ENCODE measurements at places on chromosomes 6 and 20.

DNA sequence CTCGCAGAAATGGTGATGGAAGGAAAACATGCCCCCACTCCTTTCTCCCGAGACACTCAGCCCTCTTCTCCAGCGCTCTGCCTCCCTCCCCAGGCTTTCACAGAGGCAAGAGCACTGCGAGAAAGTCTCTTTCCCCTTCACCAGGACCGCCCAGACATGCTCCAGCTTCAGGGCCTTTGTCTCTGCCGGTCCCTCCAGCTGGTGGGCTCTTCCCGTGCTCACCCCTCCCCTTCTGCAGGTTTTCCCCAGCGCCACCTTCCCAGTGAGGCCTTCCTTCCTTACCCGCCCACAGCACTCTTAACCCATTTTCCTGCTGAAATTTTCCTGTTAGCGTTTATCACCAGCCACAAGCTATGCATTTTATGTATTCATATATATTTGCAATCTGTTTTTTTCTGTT is 86.2 kb downstream of the TFAP2C start:
- DNase-seq, result no peak

GRCh38 chr6:131629651-131630050 is 1.6 kb upstream of the MED23 start:
- no peak for DNase-seq

- DNase-seq, result no peak
These were observed 18.2 kb downstream of the SYNDIG1 start for GRCh38 chr20:24487648-24488047.

DNA sequence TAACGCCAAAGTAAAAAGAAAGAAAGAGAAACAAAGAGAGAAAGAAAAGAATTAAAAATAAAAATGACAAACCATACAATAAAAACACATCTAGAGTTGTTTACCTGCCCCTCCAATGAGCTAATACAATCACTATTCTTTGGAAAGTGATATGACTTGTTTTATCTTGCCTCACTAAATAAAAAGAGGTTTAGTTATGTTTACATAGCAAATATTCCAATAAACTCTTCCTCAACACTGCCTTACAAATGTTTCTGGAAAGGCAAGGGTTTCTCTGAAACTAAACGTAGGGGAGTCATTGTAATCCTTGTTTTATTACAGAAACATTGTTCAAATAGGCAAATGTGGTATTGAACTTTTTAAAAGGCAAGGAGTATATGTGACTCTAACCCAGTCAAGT is 396.2 kb downstream of the EPM2A start:
- no peak for DNase-seq

DNA sequence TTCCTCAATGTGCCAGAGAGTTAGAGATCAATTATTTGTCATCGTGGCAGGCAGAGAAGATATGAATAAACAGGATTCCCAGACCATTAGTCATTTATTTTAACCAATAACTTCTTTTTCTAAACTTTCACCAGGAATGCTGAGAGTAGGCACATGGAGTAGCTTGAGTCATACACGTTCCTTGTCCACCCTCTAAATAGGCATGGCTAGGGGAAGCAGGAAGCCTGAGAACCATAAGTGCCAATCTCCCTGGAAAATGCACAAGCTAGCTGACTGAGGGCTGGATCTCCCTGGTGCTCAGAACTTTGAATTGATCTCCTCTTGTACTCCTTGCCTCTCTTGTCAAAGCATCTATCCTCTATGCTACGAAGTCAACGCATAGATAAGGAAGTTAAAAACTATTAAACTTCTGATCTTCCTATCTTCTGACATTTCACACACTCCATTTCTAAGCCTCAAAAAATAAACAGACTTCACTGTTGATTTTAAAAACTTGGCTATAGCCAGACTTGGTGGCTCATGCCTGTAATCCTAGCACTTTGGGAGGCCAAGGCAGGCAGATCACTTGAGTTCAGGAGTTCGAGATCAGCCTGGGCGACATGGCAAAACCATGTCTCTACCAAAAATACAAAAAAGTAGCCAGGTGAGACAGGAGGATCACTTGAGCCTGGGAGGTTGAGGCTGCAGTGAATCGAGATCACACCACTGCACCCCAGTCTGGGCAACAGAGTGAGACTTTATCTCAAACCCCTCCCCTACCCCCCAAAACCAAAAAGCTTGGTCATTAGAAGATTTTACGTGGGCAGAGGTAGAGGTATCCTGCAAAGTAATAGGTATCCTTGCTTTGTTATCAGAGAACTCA is 11.8 kb downstream of the ADTRP start:
- DNase-seq, result no peak

DNA sequence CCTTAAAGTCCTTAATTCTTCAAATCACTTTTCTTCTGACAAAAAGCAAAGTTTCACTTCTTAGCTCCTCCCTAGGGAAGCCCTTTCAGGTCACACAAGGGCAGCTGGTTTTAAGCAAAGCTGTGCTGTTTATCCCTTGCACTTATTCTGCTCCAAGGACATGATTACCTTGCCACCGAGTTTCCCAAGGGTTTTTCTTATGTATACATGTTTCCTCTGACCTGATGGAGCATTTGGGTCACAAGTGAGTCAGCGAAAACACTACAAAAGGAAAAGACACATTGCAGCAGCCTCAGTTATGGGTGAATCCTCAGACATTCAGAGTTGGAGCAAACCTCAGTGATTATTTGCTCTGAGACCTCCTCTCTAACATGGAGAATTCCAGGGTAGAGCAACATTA is 26.6 kb upstream of the ILRUN start:
- DNase-seq, result no peak

- DNase-seq, result no peak
These were observed 24.0 kb downstream of the FYN start for GRCh38 chr6:111849298-111849697.

- no peak for DNase-seq
These were observed 35.3 kb upstream of the APCDD1L start for GRCh38 chr20:58550275-58551059.

DNA sequence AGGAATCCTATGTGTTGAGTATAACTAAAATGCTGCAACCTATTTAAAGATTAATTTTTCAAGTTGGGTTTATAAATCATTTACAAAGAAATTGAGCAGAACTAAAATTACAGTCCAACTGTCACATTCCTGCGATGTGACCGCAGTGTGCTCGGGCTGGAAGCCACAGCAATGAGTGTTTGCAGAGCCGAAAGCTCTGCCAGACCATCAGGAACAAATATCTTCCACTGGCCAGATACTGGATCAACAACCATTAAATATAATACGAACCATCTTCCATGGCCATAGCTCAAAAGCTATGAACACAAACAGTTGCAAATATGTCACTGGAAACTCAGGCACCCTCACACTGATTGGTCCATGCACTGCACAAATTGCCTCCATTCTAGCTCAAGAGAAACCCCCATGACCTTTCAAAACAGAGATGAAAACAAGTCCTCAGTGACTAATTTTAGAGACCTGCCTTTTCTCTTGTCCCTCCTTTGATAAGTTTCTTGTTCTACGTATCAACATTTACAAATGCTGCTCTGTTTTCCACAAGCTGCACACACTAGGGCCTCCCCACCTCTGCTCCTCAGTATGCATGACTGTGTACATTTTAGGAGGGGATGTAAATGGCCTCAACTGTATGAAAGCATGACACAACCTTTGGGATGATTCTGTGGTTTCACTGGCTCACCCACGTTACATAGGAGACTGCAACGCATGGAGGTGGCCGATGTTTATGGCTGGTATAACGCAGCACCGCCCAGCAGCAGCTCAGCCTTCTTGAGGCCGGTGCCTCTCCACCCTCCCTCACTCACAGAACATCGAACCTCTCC is 171.7 kb downstream of the WDR27 start:
- peak; percentile 81 for DNase-seq

DNA sequence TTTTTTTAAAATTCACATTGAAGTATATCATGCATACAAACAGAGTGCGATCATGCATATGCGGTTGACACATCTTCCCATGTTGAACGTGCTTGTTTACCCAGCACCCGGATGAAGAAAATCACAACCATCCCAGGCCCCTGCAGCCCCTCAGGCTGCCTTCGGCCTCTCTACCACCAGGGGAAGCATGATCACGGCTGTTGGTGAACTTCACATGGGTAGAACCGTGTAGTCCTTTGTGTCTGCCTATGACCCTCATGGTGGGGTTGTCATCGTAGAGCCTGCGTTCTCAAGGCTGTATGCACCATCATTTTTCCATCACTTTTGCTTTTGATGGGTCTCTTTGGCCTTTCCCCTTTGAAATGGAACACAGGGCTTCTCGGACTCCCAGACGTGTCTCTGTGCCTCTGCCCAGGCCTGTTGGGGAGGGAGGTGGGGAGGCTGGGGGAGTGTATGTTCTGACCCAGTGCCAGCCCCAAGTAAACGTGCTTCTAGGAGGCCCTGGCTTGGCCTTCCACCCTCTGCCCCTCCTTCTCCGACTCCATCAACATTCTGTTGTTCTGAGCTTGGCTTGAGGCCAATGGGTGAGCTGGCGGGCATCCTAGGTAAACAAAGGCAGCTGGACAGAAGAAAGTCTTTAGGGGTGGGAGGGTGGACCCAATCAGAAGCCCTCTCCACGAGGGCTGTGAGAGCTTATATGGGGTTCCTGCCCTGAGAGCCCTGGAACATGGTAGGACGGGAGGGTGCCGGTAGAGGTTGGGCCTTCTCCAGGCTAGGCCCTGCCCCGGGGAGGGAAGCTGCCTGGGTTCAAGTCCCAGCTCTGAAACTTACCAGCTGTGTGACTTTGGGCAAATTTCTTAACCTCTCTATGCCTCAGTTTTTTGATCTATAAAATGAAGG is 39.7 kb downstream of the TGM2 start:
- peak; percentile 91 for DNase-seq

- peak; percentile 34 for DNase-seq
These were observed 16.2 kb downstream of the RAB44 start for GRCh38 chr6:36713846-36714245.

- no peak for DNase-seq
These were observed 39.2 kb upstream of the CDKN1A start for GRCh38 chr6:36639171-36639808.

Data from posterior vena cava (tissue), 2 donors.